GM18507 (cell line): ENCODE measurements at places on chromosomes 3 and 15.

GRCh38 chr15:36331531-36332275 lies 247.7 kb upstream of the CDIN1 start:
- DNase-seq, result no peak

- DNase-seq, result peak; percentile 2
These were observed 4.1 kb downstream of the GAP43 start for GRCh38 chr3:115627180-115628074.

GRCh38 chr3:121574449-121574848 lies 6.7 kb downstream of the ARGFX start:
- no peak for DNase-seq

DNA sequence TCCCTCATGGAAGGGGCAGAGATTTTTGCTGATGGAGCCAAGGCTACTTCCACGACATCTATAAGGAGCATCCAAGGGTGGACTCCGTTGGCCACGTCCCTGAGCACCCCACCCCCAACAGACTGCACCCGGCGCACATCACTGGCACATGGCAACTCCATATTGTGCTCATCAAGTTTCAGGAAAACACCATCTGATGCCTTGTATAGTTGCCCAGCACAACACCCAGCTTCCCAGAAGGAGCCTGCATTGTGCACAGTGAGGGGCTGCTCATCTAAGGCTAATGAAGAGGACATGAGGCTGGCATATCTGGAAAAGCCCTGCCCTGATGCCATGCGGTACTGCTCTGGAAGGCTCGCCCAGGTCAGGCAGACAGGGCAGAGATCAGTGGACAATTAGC lies 15.0 kb upstream of the CACNA2D2 start:
- DNase-seq, result no peak

DNA sequence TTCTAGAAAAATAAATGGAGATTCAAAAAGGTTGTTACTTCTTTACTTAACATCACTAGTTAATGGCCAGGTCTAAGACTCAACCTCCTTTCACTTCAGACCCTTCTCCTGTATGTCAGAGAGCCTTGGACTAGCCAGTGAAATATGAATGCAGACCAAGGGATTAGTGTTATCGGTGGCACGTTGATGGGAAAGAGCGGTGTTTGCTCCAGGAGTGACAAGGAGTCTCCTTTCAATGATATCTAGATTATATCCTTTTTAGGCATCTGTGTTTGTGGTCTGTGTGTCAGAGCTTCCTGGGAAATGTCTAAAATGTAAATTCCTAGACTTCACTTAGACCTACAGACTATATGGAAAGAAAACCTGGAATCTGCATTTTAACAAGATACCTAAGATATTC lies 658.0 kb upstream of the KCNMB2 start:
- no peak for DNase-seq

DNA sequence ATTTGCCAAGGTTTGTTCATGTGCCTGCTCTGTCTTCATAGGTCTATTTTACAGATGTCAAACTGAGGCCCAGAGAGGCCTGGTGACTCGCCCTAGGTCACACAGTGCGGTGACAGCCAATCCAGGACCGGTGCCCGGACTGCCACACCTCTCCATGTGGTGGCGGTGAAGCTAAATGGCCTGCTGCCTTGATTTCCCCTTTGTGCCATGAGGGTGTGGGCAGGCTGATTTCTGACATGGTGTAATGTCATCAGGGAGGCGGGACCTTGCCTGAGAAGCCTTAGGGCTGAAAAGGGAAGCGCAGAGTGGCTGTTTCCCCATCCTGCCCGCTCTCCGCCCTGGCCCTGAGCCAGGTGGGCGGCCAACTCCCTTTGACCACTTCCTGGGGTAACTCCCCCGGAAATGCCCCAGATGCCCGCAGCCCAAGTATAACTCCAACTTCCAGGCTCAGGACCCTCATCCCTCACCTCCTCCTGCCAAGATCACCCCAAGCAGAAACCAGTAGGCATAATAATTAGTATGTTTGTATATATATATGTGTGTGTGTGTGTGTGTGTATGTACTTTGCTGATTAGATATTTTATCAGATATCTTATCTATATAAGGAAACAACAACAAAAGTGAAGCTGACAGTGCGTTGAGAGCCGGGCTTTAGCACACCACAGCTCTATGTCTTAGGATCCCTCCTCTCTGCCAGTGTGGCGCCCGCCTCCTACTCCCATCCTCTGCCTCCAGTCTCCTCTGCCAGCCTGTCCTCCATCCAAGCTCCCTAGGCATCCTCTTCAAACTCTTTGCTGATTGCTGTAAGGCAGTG lies 63.9 kb downstream of the IQSEC1 start:
- DNase-seq, result peak; percentile 54

DNA sequence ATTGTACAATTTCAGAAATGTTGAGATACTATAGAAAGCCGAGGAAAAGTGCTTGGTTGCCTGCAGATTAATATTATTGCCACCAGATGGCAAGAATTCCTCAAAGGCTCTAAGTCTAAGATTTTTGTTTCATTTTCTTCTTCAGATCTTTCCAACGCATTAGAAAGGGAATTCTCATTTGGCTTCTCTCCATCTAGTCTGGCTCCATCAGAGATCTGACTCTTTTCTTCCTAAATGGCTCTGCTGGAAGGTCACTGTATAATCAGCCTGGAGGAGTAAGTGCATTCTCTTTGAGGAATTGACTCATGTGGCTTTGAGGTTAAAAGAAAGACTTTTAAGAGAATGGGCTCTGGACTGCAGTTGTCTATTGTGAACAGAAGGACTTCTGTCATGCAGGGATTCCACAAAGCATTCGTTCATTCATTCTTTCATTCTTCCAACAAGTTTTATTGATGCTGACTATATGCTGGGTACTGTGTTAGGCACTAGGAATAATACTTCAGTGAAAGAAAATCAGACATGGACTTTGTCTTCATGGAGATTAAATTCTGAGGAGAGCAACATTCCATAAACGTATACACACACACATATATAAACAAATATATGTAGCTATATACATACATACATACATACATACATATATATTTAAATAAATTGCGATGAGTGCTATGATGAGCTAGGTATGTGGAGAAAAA lies 55.3 kb downstream of the SLC28A2 start:
- no peak for DNase-seq

- no peak for DNase-seq
These were observed 259.5 kb downstream of the UACA start for GRCh38 chr15:70503798-70504298.
